ENCODE measurements at places on chromosomes 1 and 21.

DNA sequence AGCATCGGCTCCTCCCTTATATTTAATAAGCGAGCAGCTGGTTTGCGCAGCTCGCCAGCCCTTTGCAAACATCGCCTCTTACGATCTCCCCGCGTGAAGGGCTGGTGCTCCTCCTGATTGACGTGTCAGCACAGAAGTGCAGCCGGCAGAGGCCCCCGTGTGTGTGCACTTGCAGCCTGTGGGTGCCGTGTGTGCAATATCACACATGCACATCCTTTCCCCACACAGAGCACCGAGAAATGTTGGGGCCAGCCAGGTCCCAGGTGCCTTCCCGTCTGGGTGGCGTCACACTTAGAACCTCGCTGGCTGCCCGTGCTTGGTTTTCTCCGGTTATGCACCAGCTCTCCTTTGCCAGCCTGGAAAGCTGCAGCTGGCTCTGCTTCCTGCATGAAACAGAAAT, 126.6 kb upstream of the AJAP1 start:
- DNase-seq, result no peak

GRCh38 chr1:164719676-164720439, 160.9 kb downstream of the PBX1 start:
- DNase-seq, result no peak

- DNase-seq, result no peak
Measured at GRCh38 chr21:36511484-36512220, 31.7 kb upstream of the CLDN14 start.

DNA sequence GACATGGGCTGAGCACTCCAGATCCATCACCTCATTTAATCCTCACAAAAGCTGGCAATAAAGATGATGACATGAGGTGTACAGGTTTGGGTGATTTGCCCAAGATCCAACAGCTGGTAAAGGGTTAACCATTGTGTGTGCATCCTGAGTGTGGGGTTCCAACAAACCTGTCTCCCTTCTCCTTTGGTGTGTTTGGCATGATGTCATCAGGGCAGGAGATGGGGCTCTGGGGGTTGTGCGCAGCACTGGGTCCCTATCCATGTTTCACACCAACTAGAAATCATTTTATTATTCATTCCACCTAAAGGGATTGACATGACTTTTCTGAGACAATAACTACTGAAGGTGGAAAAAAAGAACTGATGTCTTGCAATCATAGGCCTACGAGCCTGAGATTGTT, 452.5 kb downstream of the SIPA1L2 start:
- DNase-seq, result no peak

- DNase-seq, result no peak
Measured at GRCh38 chr1:56977910-56978309, 12.1 kb upstream of the C8B start.

GRCh38 chr1:201807958-201808632, 20.9 kb upstream of the IPO9 start:
- DNase-seq, result no peak

DNA sequence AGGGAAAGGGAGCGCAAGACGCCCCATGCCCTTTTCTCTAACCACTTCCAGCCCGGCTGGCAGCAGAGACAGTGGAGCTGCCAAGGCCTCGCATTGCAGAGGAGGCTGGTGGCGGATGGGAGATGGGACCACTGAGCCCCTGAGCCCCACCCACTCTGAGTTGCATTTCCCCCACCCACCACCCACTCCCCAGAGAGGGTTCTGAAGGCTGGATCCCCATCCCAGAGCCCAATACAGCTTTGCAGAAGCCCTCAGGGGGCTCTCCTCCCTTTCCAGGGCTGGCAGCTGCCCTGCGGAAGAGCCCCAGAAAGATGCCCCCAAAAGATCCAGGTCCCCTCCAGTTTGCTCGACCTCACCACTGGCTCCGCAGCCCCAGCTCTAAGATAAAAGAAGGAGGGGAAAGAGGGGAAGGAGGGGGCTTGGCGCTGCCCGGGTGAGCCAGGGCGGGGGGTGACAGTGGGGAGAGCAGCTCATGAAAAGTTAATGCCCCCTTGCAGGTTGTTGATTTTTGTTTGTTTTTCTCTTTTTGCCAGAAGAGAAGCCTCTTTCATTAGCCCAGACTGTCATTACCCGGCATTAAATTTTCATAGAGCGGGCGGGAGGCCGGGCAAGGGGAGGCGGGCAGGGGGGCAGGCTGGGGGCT, 38.4 kb upstream of the CASZ1 start:
- no peak for DNase-seq

- no peak for DNase-seq
Measured at GRCh38 chr1:201704439-201704792, 124.5 kb upstream of the IPO9 start.

GRCh38 chr1:24952413-24952841, 22.4 kb upstream of the RUNX3 start:
- no peak for DNase-seq

GRCh38 chr1:17233675-17234320, 15.1 kb upstream of the PADI3 start:
- DNase-seq, result no peak

DNA sequence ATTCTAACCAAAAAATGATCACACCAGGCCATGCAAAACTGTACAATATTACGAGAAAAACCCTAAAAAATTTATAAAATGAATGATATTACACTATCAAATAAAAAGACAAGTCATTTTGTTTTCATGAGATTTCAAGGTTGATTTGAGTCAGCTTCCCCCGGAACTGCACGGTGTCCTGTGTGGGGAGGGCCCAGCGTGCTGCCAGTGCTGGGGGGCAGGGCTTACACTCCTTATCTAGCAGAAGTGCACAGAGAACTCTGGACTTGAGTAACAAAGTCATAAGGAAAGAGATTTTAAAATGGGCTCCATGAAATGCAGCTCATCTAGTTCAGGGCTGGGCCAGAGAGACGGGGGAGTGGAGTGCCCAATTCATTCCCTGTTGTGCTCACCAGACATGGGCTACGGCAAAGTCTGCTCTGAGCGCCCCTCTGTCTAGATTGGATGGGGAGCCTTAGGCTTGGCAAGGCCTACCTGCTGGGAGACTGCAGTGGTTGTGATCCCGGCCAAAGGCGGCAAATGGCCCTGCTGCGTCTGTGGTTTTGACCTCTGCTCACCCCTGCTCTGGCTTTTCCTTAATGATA, 50.1 kb downstream of the COQ8A start:
- no peak for DNase-seq

DNA sequence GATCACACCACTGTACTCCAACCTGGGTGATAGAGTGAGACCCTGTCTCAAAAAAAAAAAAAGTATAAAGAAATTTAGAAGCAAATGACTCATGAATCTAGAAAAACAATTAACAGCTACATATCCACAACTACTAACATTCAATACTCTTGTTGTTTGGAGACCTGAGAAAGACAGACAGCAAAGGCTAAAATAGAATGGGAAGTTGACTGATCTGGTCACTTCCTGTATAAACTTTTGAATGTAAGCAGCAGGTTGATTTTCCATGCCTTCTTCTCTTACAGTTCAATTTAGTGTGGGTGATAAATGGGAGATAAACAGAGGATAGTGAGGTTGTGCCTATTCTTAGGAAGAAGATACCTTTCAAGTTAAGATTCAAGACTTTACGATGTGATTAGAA, 85.2 kb downstream of the TGFB2 start:
- no peak for DNase-seq

- no peak for DNase-seq
Measured at GRCh38 chr1:54794451-54795355, 6.4 kb downstream of the TTC22 start.

Measured in hindlimb muscle (tissue), 1 donor.